Endothelial cell (in vitro differentiated cells): ENCODE measurements at places on chromosomes 11 and 22. TPM values are rescaled to one million over a fixed set of nuclear protein-coding genes. Genes with fewer than 3 reads are reported as not detected.

GRCh38 chr11:132205496-132205895 lies 835.1 kb downstream of the NTM start:
- DNase-seq: no peak

DNA sequence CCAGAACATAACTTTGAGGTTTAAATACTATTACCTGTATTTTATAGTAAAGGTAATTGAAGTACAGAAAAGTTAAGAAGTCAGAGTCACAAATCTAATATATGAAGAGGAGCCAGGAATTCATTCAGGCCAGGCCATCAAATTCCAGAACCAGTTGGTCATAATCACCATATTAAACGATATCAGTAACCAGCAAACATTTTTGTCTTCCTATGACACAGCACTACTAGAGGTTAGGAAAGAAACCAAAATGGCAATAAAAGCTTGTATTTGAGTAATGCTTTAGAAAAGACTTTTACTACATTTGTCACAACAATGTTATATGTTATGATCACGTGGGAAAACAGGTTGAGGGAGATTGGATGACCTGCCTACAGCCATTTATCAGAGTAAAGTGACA lies 62.2 kb downstream of the DKK3 start:
- no peak for DNase-seq

Gene RAB3IL1
- 8.9 TPM for total RNA-seq

GRCh38 chr11:9969068-9969467 lies 305.2 kb downstream of the SWAP70 start:
- DNase-seq: no peak

Gene TMEM191C
- total RNA-seq: 0.92 TPM

Gene SIK2
- 16.3 TPM for total RNA-seq

- peak; percentile 21 for DNase-seq
These were observed 668 bp downstream of the MADD start for GRCh38 chr11:47270331-47271271.

Gene GLYATL1B
- not detected for total RNA-seq

Gene ASRGL1
- 9.3 TPM for total RNA-seq

- DNase-seq: no peak
These were observed 77.9 kb downstream of the CWC15 start for GRCh38 chr11:94895451-94895850.
